ENCODE measurements at places on chromosomes 11 and 22.
A peak's percentile ranks its signal among the peaks of the same experiment; 100 is the strongest.

- no peak for DNase-seq
Measured at GRCh38 chr11:10005955-10006525, 288.0 kb downstream of the SBF2 start.

GRCh38 chr11:27213232-27213660 lies 149.8 kb downstream of the CCDC34 start:
- no peak for DNase-seq

DNA sequence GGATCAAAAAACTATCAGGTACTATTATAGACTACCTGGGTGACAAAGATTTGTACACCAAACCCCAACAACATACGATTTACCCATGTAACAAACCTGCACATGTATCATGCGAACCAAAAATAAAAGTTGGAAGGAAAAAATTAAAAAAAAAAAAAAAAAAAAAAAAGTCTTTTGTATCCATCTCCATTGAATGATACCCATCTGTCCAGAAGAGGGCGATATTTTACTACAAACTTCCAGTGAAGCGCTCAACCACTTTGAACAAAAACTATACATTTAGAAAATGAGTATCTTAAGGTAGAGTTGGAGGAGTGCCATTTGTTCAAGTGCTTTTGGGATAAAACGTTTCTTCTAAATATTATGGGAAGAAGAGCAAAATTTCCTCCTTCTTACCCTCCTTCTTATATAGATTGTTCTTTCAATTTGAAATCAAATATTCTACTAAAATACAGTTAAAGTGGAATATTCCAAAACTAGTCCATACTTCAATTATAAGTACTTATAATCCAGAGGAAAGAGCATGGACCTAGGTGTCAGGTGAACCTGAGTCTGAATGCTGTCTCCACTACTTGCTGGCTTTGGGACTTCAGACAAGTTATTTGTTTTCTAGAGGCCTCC lies 23.3 kb downstream of the ARL14EP start:
- DNase-seq = peak; percentile 63

- no peak for DNase-seq
Measured at GRCh38 chr22:17606496-17606895, 22.1 kb downstream of the ATP6V1E1 start.

DNA sequence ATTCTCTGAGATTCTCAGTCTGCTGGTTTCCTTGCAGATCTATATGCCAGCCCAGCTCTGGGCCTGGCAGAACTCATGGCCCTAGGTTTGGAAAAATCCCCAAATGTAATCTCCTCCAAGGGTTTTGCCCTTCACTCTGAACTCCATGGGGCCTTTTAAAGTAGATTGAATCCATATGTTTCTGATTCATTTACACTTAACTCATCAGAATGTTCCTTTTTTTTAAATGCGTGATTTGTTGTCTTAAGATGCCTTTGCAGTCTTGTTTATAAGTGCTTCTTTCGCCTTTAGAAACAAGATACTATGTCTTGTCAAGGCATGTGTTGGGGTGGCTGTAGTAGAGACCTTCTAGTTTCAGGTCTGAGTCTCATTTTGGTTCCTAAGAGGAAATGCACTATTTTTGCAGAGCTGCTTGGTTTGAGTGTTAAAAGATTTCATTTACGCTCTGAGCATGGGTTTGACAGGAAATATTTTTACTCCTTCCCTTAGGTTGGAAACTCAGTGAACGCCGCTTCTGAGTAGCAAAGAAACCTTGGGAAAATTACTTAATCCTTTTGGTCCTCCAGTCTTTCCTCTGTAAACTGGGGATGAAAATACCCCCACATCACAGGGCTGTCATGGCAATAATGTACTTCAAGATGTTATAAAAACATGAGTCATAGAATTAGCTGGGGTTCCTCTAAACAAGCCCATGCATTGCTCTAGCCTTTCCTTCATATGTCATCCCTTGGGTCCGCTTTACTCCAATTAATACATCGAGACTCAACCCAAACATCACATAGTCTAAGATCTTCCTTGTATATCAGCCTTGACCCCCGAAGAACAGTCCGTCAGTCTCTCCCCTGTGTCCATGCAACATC lies 83.5 kb downstream of the SNX19 start:
- no peak for DNase-seq

GRCh38 chr22:34966980-34967565 lies 98.9 kb upstream of the ISX start:
- no peak for DNase-seq

GRCh38 chr22:32322986-32323385 lies 34.7 kb upstream of the RFPL3 start:
- DNase-seq = no peak

- no peak for DNase-seq
Measured at GRCh38 chr22:46074771-46075551, 75.4 kb upstream of the PPARA start.

- no peak for DNase-seq
Measured at GRCh38 chr11:27328614-27329013, 34.4 kb downstream of the CCDC34 start.

DNA sequence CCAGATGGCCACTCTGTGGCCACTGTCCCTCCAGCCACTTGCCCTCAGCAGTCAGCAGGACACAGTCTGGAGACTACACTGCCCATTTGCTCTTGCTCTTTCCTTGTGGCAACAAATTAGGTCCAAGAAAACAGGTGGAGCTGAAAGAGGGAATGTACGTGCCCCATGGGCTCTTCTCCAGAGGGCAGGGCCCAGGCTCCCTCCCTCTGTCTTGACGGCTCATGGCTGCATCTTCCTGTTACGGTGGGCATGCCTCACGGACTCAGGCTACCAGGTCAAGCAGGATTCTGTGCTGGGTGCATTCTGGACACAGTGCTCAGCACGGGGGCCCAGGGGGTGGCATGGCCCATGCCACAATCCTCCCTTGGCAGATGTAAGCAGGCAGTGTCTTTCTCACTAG lies 71.3 kb downstream of the MED15 start:
- DNase-seq = no peak

DNA sequence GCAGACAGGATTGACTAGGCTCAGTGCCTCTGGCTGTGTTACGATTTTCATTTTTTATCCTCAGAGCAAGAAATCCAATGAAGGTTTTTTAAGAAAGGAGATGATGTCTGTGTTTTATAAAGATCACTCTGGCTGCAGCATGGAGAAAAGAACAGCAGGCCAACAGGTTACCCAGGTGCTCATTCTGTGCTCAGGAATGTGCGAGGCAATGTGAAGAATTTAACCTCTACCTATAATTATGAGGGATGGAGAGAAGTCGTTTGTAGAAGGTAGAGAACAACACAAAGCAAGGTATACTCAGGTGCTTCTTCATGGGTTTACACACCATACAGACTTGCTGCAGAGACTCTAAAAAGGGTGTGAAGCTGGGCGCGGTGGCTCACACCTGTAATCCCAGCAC lies 10.0 kb upstream of the RTCB start:
- DNase-seq = no peak

- DNase-seq = no peak
Measured at GRCh38 chr11:121448431-121448941, 3.6 kb upstream of the SORL1 start.

DNA sequence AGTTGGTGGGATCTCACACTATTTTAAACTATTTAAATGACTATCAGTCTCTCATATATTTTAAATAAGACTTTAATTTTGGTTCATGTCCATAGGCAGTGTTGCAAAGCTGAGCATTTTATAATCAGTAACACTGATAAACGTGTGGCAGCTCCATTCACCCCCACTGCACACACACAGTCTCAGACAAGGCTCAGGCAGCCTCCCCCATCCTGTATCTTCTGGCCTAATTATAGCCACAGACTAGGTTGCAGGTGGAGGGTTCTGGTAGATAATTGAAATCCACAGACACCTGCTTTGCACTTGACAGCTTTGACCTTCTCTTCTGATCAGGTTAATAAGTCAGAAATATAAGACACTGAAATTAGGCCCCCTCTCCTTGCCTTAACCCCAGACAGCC lies 118.5 kb upstream of the LDLRAD3 start:
- no peak for DNase-seq

DNA sequence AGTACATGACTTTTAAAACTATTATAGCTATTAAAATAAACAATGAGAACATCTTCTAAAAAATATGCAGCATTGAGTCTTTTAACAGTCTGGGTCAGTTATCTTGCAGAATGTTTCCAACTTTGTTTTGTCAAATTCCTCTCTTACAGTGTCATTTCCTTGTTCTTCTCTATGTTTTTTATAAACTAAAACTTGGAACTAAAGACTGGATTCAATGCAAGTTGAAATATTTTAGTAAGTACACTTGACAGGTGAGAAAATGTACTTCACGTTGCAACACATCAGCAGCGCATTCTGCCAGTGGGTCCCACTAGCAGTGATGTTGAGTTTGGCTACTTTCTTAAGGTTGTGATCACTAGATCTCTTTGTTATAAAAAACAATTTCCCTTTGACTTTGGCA lies 1407.6 kb upstream of the RAG2 start:
- DNase-seq = no peak

DNA sequence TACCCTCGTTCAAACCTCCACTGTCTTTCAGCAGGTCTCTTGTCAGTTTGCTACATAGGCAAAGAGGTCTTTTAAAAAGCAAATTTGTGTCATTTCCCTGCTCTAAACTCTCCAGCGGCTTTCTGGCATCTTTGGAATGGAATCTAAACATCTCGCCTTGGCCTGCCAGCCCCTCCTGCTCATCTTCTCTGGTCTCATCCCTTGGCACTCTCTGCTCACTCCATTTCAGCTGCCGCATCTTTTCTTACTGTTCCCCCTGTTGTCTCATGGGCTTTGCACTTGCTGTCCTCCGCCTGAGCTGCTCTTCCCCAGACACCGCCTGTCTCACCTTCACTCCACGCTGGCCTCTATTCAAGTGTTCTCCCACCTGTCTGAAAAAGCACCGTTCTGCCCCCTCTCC lies 46.6 kb downstream of the BMAL1 start:
- no peak for DNase-seq

- DNase-seq = no peak
Measured at GRCh38 chr22:45657701-45658100, 13.9 kb upstream of the ATXN10 start.

DNA sequence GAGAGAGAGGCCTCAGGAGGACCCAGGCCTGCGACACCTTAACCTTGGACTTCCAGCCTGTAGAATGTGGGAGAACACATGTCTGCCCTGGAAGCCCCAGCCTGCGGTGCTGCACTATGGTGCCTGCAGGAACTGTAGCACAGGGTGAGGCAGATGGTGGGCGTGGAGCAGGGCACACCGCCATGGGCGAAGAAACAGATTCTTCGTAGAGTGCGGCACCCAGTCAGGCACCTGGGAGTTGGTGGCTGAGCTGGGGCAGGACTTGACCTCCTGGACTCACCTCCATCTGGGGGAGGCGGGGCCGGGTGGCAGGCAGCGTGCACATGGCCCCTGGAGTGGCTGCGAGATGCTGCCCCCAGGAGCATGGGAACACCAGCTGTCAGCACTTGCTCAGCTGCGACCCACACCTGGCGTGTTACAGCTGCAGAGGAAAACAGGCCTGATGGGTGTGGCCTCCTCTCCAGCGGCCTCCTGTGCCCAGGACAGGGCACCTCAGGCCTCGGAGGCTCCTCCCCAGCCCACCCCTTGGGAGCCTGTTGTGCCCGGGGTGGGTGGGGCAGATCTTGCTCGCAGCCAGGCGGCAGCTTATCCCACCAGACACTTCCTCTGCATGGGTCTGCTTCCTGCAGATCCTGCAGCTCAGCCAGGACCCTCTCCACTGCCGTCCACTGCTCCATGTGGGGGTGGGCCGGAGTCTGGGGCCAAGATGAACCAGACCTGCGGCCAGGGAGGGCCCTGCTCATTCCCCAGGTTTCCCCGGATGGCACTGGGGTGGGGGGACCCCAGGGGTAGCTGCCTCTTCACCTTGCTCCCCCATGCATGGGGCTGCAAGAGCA lies 80.4 kb downstream of the MYEOV start:
- peak; percentile 91 for DNase-seq

GRCh38 chr11:77418155-77418970 lies 55.5 kb downstream of the PAK1 start:
- peak; percentile 4 for DNase-seq

DNA sequence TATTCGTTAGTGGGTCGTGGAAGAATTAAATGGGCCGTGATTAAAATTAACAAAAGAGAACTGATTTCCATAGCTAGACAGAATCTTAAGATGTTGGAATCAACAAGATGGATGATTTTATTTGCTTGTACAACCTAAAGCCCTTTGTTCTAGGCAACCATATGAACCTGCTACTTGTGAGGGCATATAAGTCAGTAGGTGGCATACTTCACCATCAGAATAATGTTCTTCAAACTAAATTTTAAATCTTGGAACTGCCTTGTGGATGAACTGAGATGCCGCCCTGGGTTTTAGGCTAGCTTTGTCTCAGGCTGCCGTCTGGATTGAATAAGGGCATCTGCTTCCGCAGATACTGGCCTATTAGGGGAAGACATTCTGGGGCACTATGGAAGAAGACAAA lies 40.9 kb downstream of the CSRP3 start:
- DNase-seq = no peak

DNA sequence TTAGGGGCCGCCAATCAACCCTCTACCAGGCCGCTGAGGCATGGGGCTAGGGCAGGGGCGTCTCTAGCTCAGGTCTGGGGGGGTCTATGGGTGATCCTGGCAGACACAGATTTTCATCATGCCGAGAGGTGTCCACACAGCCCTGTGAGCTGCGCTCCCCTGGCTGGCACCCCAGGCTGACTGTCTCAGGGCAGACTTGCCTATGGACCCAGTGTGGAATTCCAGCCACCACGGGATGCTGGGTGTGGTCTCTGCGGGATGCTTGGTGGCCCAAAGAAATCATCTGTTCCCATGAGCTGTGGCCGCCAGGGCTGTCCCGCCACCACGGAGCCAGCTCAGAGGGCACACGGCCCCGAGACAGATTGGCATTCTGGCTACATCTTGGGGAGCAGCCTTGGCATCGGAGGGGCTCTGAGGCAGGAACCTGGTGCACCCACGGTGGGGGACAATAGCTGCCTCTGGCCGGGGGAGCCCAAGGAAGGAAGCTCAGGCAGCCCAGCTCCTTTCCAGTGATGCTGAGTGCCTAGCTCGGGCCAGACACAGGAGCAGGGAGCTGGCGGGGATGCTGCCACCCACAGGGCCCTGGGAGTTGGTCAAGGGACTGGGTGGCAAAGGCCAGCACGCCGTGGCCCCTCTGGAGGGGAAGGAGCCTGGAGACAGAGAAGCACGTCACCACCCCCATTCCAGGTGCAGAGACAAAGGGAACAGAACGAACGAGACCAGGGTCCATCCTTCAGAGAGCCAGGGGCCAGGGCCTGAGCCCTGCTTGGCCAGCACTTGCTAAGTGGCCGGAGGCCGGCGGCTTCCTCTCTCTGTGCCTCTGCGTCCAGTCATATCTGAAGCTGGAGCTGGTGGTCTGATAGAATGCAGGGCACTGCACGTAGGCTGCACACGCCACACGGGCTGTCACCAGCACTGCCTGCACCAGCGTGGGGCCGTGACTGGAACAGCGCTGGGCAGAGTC lies 64.4 kb upstream of the FGF3 start:
- no peak for DNase-seq

- no peak for DNase-seq
Measured at GRCh38 chr11:101812546-101812945, 102.3 kb upstream of the CEP126 start.

All from RPMI8226 (cell line).